ENCODE measurements at places on chromosomes 7 and 10.
A peak's percentile ranks its signal among the peaks of the same experiment; 100 is the strongest.

GRCh38 chr7:94908323-94909178, 1.2 kb downstream of the PPP1R9A start:
- H3K4me3 ChIP-seq: peak overlapping the region; percentile 56
- H3K4me1 ChIP-seq: no peaks in the 10 kb centered on the region
- DNase-seq: no peak
- H3K27me3 ChIP-seq: no peaks in the 10 kb centered on the region

- H3K36me3 ChIP-seq: no peaks in the 10 kb centered on the region
- no peak overlapping the region for H3K27ac ChIP-seq
- H3K4me3 ChIP-seq: no peak overlapping the region
- no peaks in the 10 kb centered on the region for H3K4me1 ChIP-seq
- no peaks in the 10 kb centered on the region for H3K27me3 ChIP-seq
- DNase-seq: no peak
Observed at GRCh38 chr10:33913194-33913593, 578.7 kb upstream of the NRP1 start.

- no peaks in the 10 kb centered on the region for H3K4me1 ChIP-seq
- no peak overlapping the region for H3K27ac ChIP-seq
- no peaks in the 10 kb centered on the region for H3K36me3 ChIP-seq
- no peaks in the 10 kb centered on the region for H3K27me3 ChIP-seq
- DNase-seq: no peak
Observed at GRCh38 chr10:21368022-21368582, 157.4 kb downstream of the SKIDA1 start.

DNA sequence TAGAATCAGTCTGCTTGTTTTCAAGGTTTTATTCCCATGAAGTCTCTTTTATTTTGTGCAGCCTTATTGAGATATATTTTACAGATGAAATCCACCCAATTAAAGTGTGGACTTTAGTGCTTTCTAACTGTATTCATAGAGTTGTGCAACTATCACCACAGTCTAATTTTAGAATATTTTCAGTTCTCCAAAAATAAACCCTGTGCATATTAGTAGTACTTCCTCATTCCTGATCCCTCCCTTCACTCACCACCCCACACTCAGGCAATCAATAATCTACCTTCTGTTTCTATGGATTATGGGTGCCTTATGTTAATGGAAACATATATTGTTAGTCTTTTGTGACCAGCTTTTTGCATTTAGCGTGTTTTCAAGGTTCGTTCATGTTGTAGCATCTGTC, 185.7 kb upstream of the TMEM72 start:
- DNase-seq: no peak
- no peak overlapping the region for H3K4me3 ChIP-seq
- H3K4me1 ChIP-seq: no peaks in the 10 kb centered on the region
- H3K27me3 ChIP-seq: no peaks in the 10 kb centered on the region
- no peak overlapping the region for H3K27ac ChIP-seq

DNA sequence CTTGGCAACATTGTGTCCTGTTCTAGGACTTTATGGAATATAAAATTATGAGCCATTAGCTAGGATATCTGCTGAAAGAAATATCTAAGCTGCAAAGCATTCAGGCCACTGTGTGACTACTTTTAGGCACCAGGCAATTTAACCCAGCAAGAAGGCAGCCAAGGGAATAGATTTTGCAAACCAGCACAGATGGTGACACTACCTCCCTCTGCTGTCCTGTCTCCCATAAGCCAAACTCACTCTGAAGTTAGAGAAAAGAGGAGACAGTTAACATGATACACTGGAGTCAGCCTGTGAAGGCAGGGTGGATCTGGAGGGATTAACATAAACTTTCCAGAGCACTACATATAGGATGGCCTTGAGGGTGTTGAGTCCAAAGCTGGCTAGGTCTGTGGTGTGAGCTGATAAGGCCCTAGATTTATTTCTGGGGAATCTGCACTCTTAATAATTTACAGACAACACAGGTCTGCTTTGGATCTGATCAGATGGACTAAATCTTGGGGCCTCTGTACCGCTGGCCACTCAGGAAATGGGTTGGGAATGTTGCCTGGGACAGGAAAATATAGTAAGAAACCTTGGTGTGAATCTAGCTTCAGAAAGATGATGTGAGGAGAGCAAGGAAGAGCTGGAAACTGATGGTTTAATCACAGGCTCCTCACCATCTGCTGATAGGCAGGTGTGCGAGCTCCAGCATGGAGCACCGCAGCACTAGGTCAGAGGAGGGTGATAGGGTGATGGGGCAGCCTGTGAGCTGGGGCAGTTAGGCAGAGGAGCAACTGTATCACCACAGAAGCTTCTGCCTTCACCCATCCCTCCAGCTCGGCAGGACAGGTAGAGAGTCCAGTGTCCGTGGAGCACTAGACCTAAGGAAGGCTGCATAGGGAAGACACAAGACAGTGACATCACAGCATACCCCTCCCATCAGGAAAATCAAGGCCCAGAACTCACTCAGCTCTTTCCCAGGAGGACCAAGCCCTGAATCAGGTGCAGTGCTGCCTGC, 229.9 kb upstream of the PRSS1 start:
- no peaks in the 10 kb centered on the region for H3K4me1 ChIP-seq
- H3K27me3 ChIP-seq: no peaks in the 10 kb centered on the region
- no peak for DNase-seq
- H3K36me3 ChIP-seq: no peaks in the 10 kb centered on the region

GRCh38 chr10:13049774-13050420, 48.4 kb upstream of the CCDC3 start:
- H3K36me3 ChIP-seq: no peaks in the 10 kb centered on the region
- H3K27ac ChIP-seq: no peak overlapping the region
- H3K27me3 ChIP-seq: no peaks in the 10 kb centered on the region
- no peaks in the 10 kb centered on the region for H3K4me1 ChIP-seq
- H3K4me3 ChIP-seq: no peak overlapping the region
- DNase-seq: no peak

GRCh38 chr7:52980129-52980528, 55.3 kb upstream of the POM121L12 start:
- H3K27me3 ChIP-seq: no peaks in the 10 kb centered on the region
- no peak overlapping the region for H3K27ac ChIP-seq
- no peaks in the 10 kb centered on the region for H3K36me3 ChIP-seq

Measured in right atrium auricular region (tissue), 2 donors.